SK-N-SH (cell line): ENCODE measurements at places on chromosomes 12 and 14. TPM values are rescaled to one million over a fixed set of nuclear protein-coding genes. Genes with fewer than 3 reads are reported as not detected.
A peak's percentile ranks its signal among the peaks of the same experiment; 100 is the strongest.

GRCh38 chr12:72289633-72290032 lies 17.5 kb downstream of the TRHDE start:
- DNase-seq = no peak

GRCh38 chr12:69966839-69967238 lies 141.8 kb downstream of the MYRFL start:
- DNase-seq = no peak

DNA sequence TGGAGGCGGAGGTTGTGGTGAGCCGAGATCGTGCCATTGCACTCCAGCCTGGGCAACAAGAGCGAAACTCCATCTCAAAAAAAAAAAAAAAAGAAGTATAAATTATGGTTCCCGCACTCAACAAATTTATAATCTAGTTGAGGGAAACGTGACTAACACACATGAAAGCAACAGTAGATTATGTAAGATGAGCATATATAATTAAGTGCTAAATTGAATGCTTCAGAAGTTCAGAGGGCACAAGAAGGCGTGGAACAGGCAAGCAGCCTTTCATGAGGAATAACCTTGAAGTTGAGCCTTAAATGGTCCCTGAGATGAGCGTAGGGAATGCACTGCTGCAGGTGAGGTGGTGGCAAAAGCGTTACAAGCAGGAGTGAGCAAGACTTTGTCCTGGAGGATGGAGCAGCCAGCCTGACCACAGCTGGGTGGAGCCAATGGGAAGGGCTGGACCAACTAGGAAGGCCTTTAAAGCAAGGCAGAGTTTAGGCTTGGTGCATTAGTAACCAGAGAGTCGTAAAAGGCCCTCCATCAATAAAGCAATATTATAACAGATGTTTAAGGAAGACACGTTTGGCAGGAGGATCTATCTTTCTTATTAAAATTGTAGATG lies 30.6 kb upstream of the TUBA1A start:
- no peak for DNase-seq

- DNase-seq = peak; percentile 78
Observed at GRCh38 chr14:91418387-91419043, 895 bp upstream of the CCDC88C start.

- peak; percentile 0 for DNase-seq
Observed at GRCh38 chr14:46344327-46344937, 307.1 kb downstream of the RPL10L start.

- DNase-seq = no peak
Observed at GRCh38 chr14:96881713-96882112, 84.5 kb downstream of the VRK1 start.

DNA sequence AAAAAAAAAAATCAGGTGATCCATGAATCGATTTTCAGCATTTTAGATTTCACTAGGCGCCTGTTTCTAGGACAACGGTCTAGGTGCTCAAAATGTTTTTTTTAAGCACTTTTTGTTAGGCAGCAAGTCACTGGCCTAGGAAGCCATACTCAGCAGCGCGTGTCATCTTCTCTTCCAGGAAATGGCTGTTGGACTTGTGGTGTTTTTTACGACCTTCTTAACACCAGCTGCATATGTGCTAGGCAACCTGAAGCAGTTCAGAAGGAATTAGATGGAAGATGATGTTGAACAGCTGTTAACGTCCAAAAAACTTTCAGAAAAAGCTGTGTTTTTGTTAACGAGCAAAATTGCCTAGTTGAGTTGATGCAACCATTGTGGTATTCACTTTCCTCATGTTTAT lies 868 bp downstream of the COX8C start:
- no peak for DNase-seq

- DNase-seq = no peak
Observed at GRCh38 chr12:132284071-132284826, 45.1 kb downstream of the GALNT9 start.

- DNase-seq = no peak
Observed at GRCh38 chr14:96662116-96662970, 134.8 kb upstream of the VRK1 start.

DNA sequence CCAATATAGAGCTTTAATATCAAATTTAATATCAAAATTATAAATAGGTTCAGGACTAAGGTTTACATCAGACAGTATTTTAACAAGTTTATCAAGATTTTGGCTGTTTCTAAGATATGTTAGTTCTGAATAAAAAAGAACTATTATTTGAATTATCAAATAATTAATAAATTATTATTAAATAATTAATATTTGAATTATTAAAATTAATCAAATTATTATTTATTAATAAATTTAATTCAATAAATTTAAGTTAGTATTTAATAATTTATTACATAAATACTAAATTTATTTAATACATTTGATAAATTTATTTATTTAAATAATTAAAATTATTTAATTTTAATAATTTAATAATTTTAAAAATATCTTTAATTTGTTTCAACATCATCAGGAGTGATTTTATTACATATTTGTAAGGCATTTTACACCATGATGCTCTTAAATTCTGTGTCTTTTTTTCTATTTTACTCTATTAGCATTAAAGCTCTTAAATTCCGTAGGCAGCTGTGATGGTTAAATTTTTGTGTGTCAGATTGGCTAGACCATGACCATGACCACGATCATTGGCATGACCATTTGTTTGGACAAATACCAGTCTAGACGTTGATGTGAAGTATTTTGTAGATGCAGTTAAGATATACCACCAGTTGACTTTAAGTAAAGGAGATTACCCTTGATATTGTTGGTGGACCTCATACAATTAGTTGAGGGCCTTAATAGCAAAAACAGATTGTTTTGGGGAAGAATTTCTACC lies 82.6 kb downstream of the BBS10 start:
- DNase-seq = no peak

DNA sequence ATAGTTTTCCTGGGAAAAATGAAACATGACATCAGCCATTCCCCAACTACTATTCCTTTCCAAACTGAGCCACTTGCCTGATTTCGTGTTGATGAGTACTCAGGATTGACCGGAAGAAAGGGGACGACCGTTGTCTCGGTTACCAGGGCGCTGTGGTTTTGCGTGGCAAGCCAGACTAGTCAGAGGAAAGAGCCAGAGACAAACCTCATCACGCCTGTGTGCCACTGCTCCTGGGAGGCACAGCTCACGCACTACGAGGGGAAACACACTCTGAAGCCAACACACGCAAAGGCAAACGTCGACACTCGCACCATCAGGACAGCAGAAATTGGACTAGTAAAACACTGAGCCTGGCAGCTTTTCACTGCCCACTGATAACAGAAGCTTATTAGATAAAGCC lies 35.0 kb downstream of the GIT2 start:
- DNase-seq = no peak

GRCh38 chr12:738712-739111 lies 13.7 kb upstream of the WNK1 start:
- DNase-seq = peak; percentile 20

- DNase-seq = no peak
Observed at GRCh38 chr14:81102217-81102616, 118.5 kb downstream of the GTF2A1 start.

DNA sequence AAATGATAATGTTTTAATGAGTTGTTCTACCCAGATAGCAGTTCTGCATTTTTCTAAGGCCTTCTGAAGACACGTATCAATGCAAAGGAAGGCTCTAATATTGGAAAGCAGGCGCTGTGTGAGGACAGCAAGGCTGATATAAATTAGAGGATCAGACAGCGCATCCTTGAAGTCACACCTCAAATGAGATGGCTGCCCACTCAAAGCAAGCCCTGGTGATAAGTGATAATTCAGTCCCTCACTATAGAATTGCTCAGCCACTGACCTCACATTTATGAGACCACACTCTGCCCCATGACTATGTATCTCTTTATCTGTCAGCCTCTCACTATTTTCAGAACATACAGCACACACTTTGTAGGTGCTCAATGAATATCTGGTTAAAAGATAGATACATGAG lies 62.4 kb downstream of the ARMH4 start:
- DNase-seq = no peak

DNA sequence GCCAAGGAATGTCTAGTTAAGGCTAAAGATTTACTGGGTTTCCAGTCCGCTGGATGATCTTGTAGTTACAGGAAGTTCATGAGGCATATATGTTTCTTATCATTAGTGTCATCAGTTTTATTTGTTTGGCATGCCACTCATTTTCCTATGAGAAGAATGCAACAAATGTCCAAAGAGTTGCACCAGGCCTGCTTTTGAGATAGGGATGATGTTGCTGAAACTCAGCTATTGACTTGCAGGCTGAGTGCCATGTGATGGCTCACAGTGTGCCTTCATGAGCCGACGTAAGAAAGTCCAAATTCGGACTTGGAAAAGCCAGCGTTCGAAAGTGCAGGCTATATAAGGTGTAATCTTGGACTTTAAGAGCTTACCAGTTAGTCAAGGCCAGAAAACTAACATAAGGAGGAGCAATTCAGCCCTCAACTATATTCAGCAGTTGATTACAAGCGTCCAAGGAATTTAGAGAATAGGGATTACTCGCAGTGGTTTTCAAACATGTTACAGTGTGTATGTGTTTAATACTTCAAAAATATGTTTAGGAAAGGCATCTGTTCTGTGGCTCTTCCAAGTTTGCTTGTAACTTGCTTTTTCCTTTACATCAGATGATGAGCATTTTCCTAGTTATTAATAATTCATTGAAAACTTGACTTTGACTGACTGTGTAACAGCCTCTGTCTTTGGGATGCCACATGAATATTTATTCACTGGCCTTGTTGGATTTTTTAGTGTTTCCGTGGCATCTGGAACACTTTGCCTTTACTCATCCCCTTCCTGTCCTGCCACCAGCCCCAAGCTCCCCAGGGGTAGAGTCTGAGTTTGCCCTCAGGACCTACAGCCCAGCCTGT lies 101.3 kb downstream of the LGMN start:
- no peak for DNase-seq

DNA sequence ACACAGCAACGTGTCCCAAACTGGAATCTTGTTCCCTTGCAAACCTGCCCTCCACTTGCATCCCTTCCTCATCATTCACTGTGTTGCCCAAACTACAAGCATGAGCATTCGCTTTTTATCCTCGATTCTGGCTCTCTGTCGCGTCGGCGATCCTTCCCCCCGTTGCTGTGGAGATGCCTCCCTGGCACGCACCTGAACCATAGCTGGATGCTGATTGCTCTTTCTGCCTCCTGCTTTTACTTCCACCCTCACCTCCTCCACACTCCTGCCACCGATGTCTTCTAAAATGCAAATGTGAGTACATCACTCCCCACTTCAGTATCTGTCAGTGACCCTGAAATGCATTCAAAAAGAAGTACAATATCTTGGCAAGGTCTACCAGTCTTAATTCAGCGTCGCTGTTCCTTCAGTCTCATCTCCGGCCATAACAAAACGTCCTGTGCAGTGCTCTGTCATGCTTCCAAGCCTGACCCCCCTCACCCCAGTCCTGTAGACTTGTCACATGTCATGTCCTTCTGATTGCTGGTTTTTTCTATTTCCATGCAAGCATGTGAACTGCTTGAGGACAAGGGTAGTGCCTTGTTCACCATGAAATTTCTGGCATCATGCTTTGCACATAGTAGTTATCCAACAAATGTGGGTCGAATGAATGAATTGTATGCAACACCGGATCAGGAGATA lies 2.5 kb upstream of the PPP2R5C start:
- no peak for DNase-seq

DNA sequence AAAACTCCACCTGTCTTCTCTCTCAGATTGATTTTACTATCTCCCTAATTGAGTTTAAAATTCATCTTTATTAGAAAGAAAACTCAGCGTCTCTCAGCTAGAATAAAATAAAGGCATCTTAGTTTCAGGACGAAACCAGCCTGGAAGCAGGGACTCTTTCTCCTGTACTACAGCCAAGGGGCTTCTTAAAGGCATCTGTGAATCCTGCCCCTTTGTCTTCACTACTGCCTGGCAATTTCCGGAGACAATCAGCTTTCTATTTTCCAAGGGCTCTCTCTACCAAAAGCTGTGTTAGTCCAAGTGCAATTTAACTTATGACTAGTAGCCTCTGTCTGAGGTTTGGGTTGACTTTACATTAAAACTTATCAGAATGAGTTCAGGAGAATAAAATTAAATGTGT lies 623.3 kb upstream of the FOXG1 start:
- DNase-seq = no peak

DNA sequence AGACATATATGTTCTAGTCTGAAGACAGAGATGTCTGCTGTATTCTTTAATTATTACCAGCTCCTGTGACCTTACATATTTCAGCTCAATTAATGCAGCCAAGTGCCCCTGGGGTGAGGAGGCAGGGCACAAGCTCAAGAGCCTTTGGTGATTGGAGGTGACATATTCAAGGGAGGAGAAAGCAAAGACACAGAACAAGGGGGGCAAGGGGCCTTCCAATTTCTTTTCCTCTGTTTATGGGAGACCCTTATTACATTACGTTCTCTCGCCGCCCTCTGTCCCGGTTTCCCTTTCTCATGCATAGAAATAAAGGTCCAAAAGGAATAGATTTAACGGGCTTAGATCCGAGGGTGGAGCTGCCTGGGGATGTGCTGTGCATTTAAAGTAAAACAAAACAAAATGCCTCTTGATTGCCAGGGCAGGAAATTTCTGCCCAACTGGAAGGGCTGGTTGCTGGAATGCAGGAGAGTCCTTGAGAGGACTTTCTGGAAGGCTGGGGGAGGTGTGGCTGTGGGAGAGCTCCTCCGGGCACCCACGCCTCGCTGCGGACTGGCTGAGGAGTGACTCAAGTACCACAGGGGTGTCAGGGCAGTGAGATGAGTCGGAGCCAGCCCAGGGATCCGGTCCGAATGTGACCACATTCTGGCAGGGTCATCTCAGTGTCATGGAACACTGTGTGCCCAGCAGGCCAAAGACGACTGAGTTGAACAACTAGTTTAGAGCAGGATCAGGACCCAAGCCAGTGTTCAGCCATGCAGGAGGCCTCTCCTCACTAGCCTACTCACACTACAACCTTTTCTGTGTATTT lies 32.1 kb upstream of the GSG1 start:
- no peak for DNase-seq

DNA sequence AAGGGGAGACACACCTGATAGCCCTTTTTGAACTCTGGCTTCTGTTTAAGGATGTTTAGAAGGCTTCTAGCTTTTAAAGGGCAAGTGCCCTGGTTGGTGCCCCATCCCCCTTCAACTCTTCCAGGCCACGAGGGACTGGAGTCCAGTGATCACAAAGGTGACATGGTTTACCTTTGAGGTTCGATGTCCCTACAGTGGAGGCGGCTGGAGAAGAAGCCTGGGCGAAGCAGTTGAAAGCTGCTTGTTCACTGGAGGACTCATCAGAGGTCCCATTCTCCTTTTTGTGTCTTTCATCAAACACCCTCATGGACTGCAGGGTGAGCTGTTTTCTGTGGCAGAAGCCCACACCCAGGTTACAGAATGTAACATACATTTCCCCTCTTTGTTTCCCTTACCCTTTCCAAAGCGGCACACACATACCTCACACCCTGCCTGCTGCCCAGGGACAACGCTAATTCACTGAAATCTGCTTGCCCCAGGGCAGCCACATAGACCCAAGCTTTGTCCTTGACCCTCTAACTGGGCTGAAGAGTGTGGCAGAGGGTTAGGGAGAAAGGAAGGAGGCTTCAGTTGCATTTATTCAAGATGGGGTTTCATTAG lies 7.7 kb downstream of the TBX3 start:
- DNase-seq = no peak

GRCh38 chr12:25323581-25323982 lies 72.9 kb upstream of the KRAS start:
- DNase-seq = no peak

RNASE1 gene
- not detected in 2 replicates for polyA plus RNA-seq

CTSG gene
- polyA plus RNA-seq = not detected in 2 replicates

SPRYD3 gene
- 20.3 and 25.8 TPM in 2 replicates for polyA plus RNA-seq

PIANP gene
- 5.9 and 9.9 TPM in 2 replicates for polyA plus RNA-seq

SPTB gene
- polyA plus RNA-seq = 0.15 and 0.24 TPM in 2 replicates

CABP1 gene
- polyA plus RNA-seq = 0.08 and 0.21 TPM in 2 replicates

C12orf60 gene
- 0.87 and 1.0 TPM in 2 replicates for polyA plus RNA-seq

SPX gene
- polyA plus RNA-seq = not detected in 2 replicates
